ENCODE measurements at places on chromosomes 3 and 15. TPM values are rescaled to one million over a fixed set of nuclear protein-coding genes. Genes with fewer than 3 reads are reported as not detected.

GRCh38 chr3:148218222-148218621 lies 479.5 kb upstream of the AGTR1 start:
- ATAC-seq: peak; percentile 17

The CIP2A gene
- total RNA-seq: 2.9 TPM

The RBPMS2 gene
- 1.7 TPM for total RNA-seq

GRCh38 chr3:185968168-185968567 lies 30.4 kb upstream of the TRA2B start:
- no peak for ATAC-seq

GRCh38 chr3:193803288-193803687 lies 210.3 kb downstream of the OPA1 start:
- no peak for ATAC-seq

The RBP2 gene
- total RNA-seq: 1.2 TPM

GRCh38 chr3:7813365-7813764 lies 688.3 kb upstream of the LMCD1 start:
- ATAC-seq: peak; percentile 93

DNA sequence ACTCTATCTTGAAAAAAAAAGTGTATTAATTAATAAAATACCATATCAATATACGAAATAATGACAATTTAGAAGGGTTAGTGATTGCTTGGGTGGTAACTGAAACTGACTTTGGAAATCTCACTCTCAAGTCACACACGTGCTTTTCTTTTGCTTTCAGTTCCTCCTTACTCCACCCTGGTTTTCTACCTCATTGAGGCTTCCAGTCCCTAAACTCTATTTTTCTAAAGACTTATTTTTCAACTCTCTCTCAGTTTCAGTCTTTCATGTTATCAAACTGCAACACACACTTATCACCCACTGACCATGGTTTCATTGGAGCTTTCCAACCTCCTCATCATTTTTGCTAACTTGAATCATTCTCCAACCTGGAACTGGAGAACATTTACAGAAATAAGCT lies 23.5 kb downstream of the IL12A start:
- no peak for ATAC-seq

- ATAC-seq: no peak
Measured at GRCh38 chr3:78613421-78613879, 1154.3 kb downstream of the ROBO1 start.

The KBTBD13 gene
- not detected for total RNA-seq

The MYNN gene
- total RNA-seq: 16.0 TPM

The TJP1 gene
- 66.0 TPM for total RNA-seq

The DVL3 gene
- total RNA-seq: 31.4 TPM

- no peak for ATAC-seq
Measured at GRCh38 chr15:85607842-85608241, 186.9 kb downstream of the KLHL25 start.

DNA sequence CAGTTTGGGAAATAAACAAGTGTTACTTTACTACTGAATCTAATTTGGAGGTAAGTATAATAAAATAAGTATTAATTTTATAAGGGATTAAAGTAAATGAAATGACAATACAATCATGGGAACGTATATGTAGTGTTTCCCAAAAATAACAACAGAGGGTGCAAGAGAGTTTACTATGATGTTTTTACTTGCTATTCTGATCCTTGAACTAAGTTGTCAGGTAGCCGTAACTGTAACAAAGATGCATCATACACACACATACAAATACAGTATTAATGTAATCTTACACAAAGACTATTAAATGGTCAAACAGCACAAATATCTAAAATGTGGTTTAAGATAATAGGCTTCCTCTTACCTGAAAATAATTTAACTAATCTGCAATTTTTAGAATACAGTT lies 311.4 kb downstream of the TBC1D5 start:
- no peak for ATAC-seq

DNA sequence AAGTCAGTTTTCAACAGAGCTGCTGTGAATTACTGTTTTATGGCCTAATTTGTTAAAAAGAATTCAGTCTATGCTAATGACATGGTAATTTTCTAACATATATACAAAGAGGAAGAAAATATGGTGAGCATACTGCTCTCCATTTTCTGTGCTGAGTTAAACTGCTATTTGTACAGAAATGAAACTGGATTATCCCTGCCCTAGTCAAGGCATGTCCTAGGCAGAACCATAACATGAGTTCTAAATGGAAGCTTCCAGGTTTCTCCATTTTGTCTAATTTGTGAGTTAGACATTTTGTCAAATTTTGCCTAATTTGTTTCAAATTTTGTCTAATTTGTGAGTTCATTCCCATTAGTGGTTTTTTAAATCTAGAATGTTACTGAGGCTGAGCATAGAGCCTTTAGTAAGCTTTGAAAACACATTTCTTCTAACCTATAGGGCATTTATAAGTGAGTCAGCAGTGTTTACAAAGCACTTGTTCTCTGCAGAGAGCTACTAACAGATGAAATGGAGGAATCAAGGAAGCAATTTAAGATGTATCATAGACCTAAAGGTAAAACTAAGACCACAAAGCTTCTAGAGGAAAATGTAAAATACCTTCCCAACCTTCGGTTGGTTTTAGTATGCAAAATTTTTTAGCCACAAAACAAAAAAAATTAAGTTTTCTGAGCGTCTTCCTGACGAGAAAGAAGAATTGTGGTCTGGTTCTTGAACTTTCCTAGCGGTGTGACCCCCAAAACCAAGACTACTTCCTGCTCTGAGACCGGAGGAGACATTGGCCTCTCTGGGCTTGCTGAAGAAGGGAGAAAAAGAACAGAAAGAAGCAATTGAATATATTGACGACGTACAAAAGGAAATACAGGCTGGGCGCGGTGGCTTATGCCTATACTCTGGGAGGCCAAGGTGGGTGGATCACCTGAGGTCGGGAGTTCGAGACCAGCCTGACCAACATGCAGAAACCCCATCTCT lies 9.8 kb downstream of the P2RY14 start:
- no peak for ATAC-seq

GRCh38 chr3:168091941-168092340 lies 3.8 kb downstream of the GOLIM4 start:
- ATAC-seq: no peak

DNA sequence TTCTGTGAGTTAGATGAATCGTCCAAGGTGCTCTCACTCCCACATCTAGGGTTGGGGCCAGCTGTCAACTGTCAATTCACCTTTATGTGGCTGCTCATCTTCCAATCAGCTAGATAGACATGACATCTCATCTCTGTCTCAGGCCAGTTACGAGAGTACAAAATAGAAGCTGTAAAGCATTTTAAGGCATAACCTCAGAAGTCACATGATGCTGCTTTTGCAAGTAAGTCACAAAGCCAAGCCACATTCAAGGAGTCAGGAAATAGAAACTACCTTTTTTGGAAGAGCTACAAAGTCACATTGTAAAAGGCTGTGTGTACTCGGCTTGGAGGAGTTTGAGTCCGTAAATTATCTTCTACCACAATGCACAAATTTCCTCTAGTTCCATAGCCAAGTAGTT lies 5.1 kb upstream of the CCR1 start:
- no peak for ATAC-seq

- no peak for ATAC-seq
Measured at GRCh38 chr3:77372634-77373346, 332.9 kb downstream of the ROBO2 start.

GRCh38 chr3:155178810-155179436 lies 98.8 kb downstream of the MME start:
- no peak for ATAC-seq

The FURIN gene
- 6.0 TPM for total RNA-seq

GRCh38 chr3:134378384-134378783 lies 4.1 kb upstream of the AMOTL2 start:
- no peak for ATAC-seq

- peak; percentile 17 for ATAC-seq
Measured at GRCh38 chr15:52039925-52040781, 21.1 kb downstream of the MAPK6 start.

DNA sequence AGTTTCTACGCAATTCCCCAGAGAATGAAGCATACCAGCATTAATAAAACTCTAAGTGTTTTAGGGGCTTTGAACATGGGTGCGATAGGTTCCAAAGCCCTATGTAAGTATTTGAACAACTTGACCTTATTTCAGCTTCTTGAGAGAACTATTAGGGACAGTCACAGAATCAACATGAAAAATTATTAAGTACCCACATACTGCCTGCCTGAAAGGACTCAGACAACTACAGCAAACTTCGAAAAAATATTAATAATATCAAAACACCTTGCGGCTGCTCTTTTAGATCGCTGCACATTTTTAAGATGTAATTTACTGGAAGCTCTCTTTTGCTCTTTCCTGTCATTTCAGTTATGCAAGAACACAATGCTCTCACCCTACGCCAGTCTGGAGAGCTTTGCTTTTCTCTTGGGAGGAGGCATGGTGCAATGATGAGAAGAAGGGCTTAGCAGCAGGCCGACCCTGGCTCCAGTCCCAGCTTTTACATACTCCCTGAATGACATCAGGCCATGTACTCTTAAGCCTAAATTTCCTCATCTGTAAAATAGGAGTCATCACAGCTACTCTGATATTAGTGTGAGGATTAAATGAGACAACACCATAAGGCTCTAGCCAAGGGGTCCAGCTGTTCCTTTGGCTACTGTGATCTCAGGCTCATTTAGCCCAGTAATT lies 640.7 kb downstream of the FHIT start:
- ATAC-seq: no peak

The CPLX3 gene
- 0.30 TPM for total RNA-seq

The NPAP1 gene
- 0.15 TPM for total RNA-seq

DNA sequence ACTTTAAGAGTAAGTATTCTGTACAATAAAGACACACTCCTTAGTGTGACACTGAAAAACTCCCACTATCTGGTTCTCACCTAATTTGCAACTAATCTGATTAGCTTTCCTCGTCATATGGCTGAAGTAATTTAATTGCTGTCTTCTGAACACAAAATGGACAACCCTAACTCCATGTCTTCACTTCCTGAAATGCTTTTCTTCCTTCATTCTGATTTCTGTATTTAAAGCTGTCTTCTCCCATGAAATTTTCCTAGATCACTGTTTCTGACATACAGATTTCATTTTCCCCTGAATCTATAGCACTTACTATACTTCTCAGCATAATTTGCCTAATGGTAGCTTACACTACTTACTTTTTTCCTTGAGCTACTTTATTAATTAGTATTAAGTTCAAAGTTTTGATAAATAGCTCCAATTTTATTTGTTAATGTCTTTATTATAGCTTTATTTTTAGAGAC lies 6.3 kb downstream of the CCPG1 start:
- ATAC-seq: no peak

- no peak for ATAC-seq
Measured at GRCh38 chr3:134065252-134066157, 35.8 kb upstream of the SLCO2A1 start.

DNA sequence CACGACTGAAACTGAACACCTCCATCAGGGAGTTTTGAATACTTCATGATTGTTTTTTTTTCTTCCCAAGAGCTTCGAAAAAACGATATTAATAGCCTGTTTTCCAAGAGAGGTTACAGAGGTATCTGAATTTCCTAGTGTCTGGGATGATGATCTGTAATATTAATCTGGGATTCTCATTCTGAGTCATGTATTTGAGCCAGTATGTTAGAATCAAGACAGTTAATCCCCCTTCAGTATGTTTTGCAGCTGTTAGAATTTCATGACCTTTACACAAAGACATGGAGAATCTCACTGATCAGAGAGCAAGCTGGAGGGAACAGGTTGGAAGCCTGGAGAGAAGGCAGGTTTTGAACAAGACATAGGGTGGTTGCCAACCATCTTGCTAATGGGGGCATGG lies 234.5 kb upstream of the GAP43 start:
- ATAC-seq: no peak

DNA sequence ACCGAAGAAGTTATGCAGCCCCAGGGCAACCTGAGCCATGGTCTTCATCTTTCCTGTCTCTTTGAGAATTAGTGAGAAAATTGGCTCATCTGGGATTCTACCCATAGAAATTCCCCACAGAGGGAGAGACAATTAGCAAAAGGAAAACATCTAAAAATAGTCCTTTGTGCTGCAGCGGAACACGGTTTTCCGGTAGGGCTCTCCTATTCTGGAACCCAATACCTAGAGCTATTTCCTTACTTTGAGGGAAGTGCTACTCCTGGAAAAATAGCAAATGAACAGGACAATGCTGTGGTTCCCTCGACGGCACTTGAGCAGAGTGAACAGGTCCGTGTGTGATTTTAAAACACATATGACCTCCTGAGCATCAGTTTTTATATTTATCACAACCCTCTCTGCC lies 210.5 kb downstream of the FGF12 start:
- no peak for ATAC-seq

- ATAC-seq: no peak
Measured at GRCh38 chr3:184549796-184550577, 11.6 kb upstream of the EPHB3 start.

The GRK7 gene
- total RNA-seq: not detected

DNA sequence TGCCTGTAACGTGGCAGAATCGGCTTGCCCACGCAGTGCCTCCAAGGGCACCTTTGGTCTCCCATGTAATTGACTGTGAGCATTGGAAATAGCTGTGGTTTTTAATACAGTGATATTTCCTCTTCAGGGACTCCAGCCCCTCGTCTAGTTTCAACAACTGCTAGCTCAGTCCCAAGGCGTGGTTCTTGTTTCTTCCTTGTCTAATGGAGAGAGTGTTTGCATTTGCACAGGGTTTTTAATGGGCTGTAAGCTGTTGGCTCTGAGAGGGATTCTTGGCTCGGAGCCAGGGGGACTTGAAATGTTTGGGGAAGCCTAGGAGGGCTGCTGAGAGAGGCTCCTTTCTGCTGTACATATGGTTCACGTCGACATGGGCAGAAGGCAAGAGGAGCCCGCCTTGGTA lies 86.2 kb downstream of the THSD4 start:
- no peak for ATAC-seq

- ATAC-seq: no peak
Measured at GRCh38 chr3:135491491-135492205, 473.9 kb upstream of the PPP2R3A start.

DNA sequence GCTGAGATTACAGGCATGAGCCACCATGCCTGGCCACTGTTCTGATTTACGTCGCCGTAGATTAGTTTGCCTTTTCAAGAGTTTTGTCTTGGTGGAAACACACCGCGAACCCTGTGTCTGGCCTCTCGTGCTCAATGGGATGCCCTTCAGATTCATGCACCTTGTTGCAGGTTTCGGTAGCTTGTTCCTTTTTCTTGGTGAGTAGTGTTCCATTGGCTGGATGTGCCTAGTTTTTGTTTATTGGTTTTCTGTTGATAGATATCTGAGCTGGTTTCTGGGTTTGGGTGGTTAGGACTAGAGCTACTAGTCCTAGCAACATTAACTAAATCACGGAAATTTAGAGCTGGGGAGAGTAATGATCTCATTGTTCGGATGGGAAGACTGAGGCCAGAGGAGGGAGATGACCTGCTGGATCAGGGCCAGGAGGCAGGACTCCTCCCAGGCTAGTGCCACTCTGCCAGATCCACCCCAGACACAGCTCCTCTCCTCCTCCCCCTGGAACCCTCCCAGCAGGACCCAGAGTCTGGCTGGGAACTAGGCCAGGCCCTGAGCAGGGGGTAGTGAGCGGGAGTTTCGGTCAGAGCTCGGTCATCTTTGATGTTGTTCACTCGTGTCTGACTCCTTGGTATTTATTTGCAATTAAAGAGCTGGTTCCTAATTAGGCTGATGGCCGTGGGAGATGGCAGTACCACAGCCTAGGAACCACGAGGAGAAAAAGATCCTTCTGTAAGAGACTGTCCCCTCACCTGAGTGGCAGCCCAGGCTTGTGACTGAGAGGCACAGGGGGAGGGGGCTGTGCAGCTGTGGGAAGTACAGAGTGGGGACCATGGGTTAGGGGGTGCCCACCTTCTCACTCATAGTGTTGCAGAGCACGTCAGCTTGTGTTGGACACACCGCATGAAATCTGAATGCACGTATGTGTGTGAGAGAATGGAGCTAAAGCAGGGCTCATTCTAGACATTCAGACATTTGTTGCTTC lies 73.4 kb downstream of the SMAD6 start:
- ATAC-seq: no peak

The CD47 gene
- 177 TPM for total RNA-seq

The PIERCE2 gene
- 3.7 TPM for total RNA-seq
